Activated CD4-positive, alpha-beta T cell treated with anti-CD3 and anti-CD28 coated beads for 36 hours (primary cell): ENCODE measurements at places on chromosomes 5 and 9. TPM values are rescaled to one million over a fixed set of nuclear protein-coding genes. Genes with fewer than 3 reads are reported as not detected.

DNA sequence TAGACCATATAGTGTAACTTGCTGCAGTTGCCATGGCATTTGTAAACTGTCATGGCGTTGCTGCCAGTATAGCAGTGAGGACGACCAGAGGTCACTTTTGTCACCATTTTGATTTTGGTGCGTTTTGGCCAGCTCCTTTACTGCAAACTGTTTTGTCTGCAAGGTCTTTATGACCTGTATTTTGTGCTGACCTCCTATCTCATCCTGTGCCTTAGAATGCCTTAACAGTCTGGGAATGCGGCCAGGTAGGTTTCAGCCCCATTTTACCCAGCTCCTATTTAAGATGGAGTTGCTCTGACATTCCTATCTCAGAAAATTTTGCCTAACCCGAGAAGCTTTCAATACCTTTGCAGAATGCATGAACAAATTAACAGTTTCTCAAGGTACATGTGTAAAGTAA, 914.4 kb upstream of the ACO1 start:
- DNase-seq: no peak

GRCh38 chr5:1472964-1473628, 27.9 kb upstream of the SLC6A3 start:
- no peak for DNase-seq

The GCNT4 gene
- 2.1 TPM for total RNA-seq

- DNase-seq: no peak
These were observed 1.8 kb downstream of the PLAC8L1 start for GRCh38 chr5:146103594-146103993.

DNA sequence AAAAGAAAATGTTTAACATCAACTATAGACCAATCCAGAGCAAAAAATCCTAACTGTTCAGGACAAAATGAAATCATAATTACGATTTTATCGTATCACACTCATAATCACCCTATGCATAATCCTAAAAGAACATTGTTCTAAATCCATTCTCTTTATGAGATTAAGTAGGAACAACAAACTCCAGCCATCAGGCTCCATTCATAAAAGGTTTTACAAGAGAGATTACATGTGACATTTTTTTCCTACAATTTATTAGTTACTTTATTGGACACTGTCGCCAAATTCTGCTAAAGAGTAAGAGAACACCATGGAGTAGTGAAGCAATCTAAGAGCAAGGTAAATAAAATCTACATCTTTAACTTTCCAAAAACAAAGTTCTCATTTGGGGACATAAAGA, 198.0 kb downstream of the BNC2 start:
- DNase-seq: no peak

The S100Z gene
- total RNA-seq: 2.1 TPM

GRCh38 chr9:82467436-82467835, 478.9 kb downstream of the SPATA31D1 start:
- no peak for DNase-seq

The ATP6V0E1 gene
- 102 TPM for total RNA-seq

DNA sequence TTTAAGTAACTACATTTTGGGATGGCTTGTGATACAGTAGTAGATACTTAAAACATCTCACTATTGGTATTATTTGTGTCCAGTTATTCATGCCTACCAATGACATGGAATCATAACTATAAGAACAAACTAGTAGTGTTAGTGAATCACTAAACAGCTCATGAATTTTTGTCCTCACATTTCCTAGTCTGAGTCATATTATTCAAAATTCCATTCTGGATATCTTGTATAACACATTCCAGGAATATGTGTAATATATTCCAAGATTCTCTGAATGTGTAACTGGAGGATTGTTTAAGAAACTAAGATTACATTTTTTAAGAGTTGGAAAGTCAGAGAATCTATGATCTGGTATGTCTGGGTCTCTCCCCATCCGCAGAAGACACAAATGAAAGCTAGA, 565.3 kb upstream of the ZNF608 start:
- DNase-seq: no peak

The ROR2 gene
- total RNA-seq: not detected

DNA sequence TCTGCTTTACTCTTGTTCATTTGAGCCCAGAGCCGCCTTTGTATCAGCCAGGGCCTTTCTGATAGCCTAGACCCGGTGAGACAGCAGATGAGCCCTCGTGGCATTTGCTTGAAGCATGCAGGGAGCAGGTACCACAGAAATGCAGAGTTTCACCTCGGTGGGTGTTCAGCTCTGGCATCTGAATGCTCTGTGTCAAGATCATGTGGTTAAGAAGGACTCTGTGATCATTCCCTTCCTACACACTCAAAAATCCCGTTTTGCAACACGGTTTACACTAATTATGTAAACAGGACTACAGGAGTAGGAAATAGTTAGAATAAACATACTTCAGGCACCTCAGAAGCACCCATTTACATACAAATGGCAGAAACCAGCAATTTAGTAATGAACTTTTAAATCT, 67.2 kb downstream of the MVB12B start:
- DNase-seq: no peak

GRCh38 chr5:172530406-172530805, 76.1 kb upstream of the SH3PXD2B start:
- DNase-seq: no peak

DNA sequence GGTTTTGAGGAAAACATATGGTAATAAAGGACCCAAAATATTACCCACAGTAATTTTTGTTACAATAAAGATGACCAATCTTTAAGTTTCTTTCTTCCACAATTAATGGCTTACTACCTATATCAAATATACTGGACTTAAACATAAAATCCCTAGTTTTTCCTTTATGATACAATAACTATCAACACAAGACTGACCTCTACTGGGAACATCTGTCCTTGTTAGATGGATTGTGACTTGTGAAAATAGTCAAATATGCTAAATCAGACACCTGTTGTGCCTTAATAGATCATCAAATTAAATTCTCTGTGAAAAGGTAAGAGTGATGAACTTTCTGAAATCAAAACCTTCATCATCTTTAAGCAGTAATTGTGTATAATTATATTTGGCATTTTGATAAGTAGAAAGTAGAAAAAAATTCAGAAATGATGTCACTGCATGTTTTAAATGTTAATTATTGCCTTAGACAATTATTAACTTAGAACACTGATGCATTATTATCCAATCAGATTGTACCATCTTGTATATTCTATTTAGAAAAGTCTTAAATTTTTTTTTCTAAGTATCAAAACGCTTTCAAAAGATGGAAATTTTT, 113.6 kb downstream of the DEPDC1B start:
- DNase-seq: no peak

- DNase-seq: no peak
These were observed 745.3 kb downstream of the DTWD2 start for GRCh38 chr5:118243068-118243467.

The QRFP gene
- total RNA-seq: not detected

The IFNA21 gene
- total RNA-seq: not detected

GRCh38 chr5:41071975-41072374, 833 bp upstream of the MROH2B start:
- DNase-seq: no peak

DNA sequence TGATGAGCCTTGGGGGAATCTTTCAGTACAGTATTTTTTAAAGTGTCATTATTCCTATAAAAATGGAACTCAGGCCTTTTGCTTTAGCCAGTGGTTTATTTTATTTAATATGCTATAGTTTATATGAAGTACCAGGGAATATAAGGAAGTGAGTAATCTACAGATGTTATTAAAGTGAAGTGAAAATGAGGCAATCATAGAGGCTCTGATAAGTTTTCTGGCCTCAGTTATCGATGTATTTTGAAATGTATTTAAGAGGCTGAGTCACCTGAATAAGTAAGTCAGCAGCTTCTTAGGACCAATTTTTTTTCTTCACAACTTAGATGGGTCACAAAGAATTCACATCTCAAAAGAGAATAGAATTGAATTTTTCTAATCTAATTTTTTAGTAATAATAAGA, 829.0 kb downstream of the DNAH5 start:
- DNase-seq: no peak

The LOX gene
- 0.04 TPM for total RNA-seq

DNA sequence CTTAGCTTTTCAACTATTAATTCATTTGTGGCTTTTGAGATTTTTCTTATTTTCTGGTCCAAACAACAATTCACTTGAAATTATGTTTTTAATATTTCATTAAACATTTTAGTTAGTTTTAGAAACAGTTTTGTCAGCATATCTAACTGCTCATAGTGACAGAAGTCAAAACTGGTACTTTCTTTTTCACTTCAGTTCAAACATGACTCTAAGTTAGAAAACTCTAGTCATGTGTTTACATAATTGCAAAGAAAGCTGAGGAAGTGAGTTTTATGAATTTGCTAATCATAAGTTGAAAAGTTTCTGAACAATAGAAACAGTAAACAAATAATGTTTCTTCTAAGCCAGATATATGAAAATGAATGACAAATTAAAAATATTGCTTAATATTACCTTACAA, 1931.0 kb downstream of the EFNA5 start:
- no peak for DNase-seq

DNA sequence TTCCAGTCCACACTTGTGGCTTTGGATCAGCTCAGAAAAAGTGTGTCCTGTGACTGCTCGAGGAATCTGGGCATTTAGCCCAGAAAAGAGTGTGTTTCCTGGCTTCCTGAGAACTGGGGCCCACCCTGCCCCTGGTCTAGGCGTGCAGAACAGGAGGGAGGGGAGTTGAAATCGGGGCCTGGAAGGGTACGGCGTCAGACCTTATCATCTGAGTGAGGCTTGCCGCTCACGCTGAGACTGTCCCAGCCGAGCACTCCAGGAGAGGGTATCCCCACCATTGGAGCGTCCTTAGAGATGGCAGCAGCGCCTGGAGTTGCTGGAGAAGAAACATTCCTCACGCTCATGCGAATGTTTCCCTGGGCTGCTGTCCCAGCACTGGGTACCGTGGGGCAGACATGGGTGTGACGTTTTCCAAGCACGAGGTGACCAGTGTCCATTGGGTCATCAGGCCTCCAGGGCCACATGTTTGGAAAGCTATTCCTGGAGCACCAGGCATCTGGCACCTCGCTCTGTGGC, 22.5 kb downstream of the NEK6 start:
- no peak for DNase-seq

The PCDHB15 gene
- not detected for total RNA-seq

GRCh38 chr5:43627028-43627427, 24.0 kb downstream of the NNT start:
- DNase-seq: no peak

The FRRS1L gene
- total RNA-seq: not detected

DNA sequence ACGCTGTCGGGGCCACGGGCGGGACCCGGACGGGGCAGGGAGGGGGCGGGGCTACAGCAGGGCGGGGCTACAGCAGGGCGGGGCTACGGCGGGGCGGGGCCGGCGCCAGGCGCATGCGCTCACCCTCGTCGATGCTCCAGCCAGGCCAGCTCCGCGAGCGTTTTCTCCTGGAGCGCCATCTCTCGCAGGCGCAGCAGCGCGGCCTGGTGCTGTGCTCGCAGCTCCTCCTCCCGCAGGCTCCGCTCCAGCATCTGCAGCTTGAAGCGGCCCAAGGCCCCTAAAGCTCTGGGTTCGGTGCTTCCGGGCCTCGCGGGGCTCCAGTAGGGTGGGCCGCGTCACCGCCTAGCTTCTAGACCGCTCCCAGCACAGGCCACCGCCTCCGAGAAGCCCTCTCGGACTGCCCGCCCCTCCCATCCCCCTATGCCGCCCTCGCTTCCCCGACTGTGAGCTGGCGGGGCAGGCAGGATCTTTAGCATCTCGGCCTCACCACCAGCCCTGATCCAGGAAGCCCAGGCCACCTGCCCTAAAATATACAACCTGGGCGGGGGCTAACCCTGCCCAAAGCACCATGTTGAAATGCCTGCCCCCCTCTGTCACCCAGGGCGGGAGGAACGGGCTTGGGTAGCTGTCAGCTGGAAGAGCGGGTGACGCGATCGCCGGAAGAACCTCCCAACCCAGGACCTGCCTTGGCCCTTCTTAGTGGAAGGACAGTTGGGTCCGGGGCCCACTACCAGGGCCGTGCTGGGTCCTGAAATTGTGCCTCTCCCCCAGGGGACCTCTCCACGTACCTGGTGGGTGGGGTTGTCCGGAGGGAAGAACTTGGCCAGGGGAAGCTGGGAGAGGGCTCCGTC, 21.9 kb upstream of the QSOX2 start:
- peak; percentile 92 for DNase-seq

DNA sequence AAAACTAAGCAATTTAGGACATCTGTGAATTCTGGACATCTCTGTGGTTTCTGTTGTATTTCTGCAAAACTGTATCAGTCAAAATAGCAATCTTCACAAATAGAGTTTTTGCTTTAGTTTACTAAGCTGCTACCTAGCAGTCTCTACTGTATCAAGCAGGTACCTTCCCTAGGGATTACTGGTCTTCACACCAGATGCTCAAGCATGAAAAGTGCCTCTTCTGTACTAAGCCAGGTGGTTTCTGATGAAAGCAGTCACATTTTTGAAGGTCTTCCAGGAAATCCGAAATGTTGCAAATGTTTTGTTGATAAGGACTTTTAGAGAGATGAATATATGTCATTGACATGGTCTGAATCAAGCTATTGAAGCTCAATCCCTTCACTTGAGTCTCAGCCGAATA, 540.0 kb downstream of the KCTD16 start:
- DNase-seq: no peak

- no peak for DNase-seq
These were observed 142.9 kb downstream of the CAMK4 start for GRCh38 chr5:111367115-111367514.

The SLC6A18 gene
- total RNA-seq: not detected

GRCh38 chr5:156330141-156330870, 3.3 kb downstream of the SGCD start:
- no peak for DNase-seq

DNA sequence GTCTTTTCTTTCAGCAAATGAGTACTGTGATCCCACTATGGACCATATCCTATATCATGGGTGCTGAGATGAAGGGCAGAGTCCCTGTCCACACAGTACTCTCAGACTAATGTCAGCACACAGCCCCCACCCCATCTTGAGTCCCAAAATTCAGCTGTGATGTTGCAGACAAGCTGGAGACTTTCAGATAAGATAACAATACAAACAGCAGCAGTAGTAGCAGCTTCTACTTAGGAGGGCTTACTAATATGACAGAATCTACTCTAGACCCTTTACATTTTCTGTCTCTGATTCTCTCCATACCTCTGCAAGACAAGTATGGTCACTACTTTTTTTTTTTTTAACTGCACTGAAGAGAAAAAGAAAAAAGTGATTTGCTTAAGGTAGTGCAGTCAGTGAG, 129.1 kb upstream of the TRIM32 start:
- no peak for DNase-seq

GRCh38 chr5:82635561-82636288, 357.6 kb upstream of the RPS23 start:
- DNase-seq: peak; percentile 41

GRCh38 chr9:81002906-81003305, 686.4 kb downstream of the TLE1 start:
- no peak for DNase-seq

The CCL27 gene
- not detected for total RNA-seq

The NKD2 gene
- 1.1 TPM for total RNA-seq

The PDE8B gene
- not detected for total RNA-seq

- DNase-seq: no peak
These were observed 7.5 kb upstream of the EGFLAM start for GRCh38 chr5:38250763-38251448.

DNA sequence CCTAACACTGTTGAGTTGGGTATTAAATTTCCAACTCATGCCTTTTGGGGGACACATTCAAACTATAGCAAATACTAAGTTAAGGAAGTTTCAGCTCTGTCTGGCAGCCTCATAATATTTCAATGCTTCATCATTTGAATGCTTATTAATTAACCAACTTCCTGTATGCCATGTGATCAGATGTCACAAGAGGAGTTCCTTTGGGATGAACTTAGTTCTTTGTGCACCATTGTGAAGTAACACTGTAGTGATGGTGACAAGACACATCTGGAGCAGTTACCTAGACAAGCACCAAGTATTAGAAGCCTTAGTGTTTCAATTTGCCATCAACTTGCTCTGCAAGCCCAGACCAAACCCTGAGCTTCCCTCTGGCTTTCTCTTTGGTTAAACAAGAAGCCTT, 90.7 kb upstream of the IL12B start:
- DNase-seq: no peak

The RUSC2 gene
- 5.7 TPM for total RNA-seq
